ENCODE measurements at places on chromosomes 6 and 20.

GRCh38 chr6:131654326-131654725 lies 17.2 kb downstream of the ENPP3 start:
- DNase-seq = no peak

DNA sequence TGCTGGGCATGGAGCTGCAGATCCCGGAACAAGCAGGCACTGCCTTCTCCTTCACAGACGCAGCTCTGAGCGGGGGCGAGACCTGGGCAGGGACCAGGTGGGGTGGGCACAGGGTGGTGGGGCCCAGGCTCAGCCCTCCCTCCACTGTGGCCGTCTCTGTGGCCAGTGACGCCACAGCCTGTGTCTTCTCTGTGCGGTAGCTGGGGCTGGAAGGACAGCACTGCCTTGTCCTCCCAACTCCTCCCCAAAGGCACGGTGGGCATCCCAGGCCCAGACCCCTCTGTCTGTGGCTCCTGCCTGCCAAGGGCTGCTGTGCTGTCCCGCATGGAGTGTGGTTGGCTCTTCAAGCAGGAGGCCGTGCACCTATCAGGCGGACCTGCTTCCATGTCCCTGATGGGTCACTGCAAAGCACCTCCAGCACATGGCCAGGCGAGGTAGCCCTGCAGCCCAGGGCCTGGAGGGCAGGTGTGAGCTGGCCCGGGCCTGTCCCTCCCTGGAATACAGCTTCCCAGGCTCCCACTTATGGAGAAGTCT lies 14.8 kb upstream of the TNFRSF6B start:
- DNase-seq = no peak

- no peak for DNase-seq
Measured at GRCh38 chr20:18007534-18008292, 38.9 kb downstream of the MGME1 start.

DNA sequence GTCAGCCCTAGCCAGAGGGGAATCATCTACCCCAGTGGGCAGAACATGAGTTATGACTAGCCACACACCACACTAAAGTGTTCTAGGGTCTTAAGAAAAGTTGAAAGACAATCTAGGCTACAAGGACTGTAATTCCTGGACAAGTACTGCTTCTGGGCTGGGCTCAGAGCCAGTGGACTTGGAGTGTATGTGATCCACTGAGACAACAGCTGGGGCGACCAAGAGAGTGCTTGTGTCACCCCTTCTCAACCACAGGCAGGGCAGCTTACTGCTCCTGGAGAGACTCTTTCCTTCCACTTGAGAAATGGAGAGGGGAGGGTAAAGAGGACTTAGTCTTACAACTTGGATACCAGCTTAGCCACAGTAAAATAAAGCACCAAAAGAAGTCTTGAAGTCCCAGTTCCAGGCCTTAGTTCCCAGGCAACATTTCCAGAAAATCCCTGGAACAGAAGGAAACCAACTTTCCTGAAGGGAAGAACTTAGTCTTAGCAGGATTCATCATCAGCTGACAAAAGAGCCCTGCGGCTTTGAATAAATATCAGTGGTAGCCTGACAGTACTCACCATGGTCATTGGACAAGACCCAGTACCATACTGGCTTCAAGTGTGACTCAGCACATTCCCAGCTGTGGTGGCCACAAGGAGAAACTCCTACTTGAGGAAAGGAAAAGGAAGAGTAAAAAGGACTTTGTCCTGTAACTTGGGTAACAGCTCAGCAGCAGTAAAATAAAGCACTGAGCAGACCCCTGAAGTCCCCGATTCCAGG lies 355.1 kb upstream of the ADGRB3 start:
- DNase-seq = no peak
